CD4-positive, alpha-beta T cell treated with Interleukin-6 at 100 ng/mL for 8 hours (primary cell): ENCODE measurements at places on chromosomes 16 and 17.

- no peak for DNase-seq
These were observed 25.4 kb upstream of the RHOT1 start for GRCh38 chr17:32116937-32117336.

DNA sequence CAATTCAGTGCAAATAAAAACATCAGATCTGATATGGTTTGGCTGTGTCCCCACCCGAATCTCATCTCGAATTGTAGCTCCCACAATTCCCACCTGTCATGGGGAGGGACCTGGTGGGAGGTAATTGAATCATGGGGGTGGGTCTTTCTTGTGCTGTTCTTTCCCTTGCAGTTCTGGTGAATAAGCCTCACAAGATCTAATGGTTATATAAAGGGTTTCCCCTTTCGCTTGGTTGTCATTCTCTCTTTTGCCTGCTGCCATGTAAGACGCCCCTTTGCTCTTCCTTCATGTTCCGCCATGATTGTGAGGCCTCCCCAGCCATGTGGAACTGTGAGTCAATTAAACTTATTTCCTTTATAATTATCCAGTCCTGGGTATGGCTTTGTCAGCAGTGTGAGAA is 68.9 kb upstream of the NFAT5 start:
- DNase-seq, result no peak

- DNase-seq, result no peak
These were observed 397.7 kb upstream of the TNRC6C start for GRCh38 chr17:77560841-77561240.

- DNase-seq, result no peak
These were observed 59.8 kb downstream of the ANKFN1 start for GRCh38 chr17:56213031-56213430.

- peak; percentile 54 for DNase-seq
These were observed 5.1 kb downstream of the CLEC16A start for GRCh38 chr16:10949424-10949970.

DNA sequence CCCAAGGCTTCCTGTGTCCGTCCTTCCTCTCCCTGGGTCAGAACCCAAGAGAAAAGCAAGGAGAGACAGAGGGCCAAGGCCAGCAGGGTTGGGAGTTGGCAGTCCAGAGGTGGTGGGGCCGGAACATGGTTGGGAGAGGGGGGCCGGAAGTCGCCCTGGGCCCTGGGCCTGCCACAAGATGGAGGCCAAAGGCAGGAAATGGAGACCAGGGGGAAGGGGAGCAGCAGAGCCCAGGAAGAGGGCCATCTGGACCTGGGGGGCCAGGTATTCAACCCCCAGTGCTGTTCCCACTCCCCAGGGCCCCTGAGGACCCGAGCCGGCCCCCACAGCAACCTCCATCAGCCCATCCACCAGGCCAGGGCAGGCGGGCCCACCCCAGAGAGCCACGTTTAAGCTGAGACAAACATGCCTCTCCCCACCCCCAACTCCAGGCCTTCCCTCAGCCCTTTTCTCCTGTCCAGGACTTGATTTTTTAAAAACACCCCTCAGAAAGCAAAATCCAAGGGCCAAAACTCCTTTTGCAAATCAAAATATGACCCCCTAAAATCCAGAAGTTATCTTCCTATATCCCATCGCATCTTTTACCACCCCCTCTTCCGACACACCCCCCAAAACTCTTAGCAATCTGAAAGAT is 4.4 kb upstream of the BCL6B start:
- no peak for DNase-seq

DNA sequence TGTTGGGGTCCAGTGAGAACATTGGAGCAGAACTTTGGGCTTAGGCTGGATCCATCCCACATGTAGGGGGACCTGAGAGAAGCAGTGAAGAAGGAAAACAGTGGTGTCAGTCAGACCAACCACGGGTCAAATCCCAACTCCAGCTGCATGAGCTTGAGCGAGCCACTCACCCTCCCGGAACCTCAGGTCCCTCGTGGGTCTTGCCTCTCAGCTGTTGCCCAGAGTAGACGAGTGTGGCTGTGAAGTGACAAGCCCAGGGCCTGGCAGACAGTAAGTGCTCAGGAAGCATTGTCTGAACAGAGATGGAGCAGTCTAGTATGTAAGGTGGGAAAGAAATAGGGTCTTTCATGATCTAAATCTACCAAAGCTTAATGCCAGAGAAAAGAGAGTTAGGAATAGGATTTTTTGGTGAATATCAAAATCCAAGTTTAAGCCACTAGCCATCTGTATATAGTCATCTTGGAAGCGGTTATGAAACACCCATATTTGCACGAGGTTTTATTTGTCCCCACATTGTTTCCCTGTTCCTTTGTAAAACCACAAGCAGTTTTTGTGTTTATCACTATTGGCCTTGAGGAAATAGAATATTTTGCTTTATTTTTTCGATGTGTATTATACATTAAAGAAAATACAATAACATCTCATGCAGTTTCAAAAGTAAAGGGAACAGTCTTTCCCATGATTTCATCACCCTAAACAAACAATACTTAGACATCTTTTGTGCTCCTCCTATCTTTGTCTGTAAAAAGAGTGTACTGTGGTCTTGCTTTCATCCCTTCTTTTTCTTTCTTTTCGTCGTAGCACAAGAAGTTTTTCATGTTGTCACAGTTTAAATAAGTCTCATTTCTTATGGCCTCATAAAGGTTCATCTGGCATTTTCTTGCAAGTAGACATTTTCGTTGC is 112.0 kb downstream of the CLEC16A start:
- DNase-seq, result no peak

DNA sequence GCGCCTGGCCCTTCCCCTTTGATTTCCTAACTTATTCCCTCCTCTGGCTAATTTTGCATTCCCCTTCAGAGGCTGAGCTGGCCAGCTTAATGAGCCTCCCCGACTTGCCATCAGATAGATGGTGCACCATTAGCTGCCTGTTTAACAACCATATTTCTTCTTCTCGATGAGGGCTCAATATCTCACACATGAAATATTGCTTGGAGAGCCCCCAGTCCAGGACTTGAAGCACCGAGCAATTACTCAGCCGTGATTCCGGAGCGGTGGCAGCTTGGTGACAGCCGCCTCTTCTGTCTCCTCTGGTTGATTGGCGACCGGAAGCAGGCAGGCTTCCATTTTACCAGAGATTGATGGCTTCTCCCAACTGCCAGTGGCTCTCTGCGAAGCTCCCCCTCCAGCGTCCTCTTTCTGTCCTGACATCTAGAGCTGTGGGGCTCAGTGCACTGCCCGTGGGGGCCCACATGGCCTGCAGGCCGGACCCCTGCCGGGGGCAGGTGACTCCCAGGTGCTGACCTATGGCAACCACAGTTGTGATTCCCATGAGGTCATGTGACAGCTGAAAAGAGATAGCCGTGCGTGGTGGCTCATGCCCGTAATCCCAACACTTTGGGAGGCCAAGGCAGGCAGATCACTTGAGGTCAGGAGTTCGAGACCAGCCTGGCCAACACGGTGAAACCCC is 133.7 kb upstream of the SEC14L1 start:
- no peak for DNase-seq

GRCh38 chr17:17508646-17509591 is 12.7 kb upstream of the RASD1 start:
- DNase-seq, result no peak

DNA sequence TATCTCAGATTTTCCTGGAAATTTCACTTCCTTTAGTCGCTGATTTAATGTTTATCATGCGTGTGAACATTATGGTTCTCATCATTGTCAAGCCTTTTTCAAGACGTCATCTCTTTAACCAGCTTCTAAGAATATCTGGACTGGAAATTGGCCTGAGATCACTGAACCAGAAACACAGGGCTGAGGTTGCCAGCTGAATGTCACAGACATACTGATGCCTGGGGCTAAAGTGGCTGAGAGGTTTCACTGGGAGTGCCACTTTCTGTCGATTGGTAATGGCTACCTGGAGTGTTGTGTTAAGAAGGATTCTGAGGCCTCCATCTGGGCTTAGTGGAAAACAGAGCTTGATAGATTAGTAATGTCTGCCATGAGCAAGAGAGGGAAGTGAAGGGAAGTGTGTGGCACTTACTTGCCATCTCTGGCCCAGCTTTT is 54.2 kb downstream of the CRISPLD2 start:
- no peak for DNase-seq

- DNase-seq, result peak; percentile 49
These were observed 10.1 kb upstream of the SPOP start for GRCh38 chr17:49687878-49688491.

GRCh38 chr17:37121616-37122015 is 172.9 kb downstream of the AATF start:
- no peak for DNase-seq

DNA sequence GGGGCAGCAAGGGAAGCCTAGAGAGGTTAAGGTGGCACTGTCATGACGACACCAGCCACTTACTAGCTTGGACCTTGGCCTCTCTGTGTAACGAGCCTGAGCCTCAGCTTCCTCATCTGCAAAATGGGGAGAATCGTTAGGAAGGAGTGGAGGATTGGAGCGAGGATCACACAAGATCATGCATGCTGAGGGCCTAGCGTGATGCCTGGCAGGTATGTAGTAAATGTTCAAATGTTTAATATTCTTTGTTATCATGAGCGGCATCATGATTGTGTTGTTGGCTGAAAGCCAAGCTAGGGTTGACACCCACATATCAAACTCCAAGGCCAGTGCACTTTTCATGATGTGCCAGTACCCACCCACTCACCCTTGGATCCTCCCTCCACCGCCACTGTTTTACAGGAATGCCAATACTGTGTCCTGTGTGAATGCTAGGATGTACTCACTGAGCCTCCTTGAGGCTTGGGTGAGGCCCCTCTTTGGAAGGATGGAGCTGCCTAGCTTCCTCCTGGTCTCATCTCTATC is 192.5 kb downstream of the MSI2 start:
- no peak for DNase-seq

GRCh38 chr17:82051776-82052637 is at the start of the genes GPS1 and RFNG:
Gene GPS1 (plus strand): TSS chr17:82051898. CDS start chr17:82051932, 34 bp downstream.
Gene RFNG (minus strand): TSS chr17:82051811. CDS start chr17:82051766, 45 bp downstream.
- peak; percentile 74 for DNase-seq

- DNase-seq, result no peak
These were observed 12.7 kb upstream of the SPAG9 start for GRCh38 chr17:51133365-51133764.

GRCh38 chr17:61201211-61201610 is 198.4 kb upstream of the TBX2 start:
- DNase-seq, result no peak

DNA sequence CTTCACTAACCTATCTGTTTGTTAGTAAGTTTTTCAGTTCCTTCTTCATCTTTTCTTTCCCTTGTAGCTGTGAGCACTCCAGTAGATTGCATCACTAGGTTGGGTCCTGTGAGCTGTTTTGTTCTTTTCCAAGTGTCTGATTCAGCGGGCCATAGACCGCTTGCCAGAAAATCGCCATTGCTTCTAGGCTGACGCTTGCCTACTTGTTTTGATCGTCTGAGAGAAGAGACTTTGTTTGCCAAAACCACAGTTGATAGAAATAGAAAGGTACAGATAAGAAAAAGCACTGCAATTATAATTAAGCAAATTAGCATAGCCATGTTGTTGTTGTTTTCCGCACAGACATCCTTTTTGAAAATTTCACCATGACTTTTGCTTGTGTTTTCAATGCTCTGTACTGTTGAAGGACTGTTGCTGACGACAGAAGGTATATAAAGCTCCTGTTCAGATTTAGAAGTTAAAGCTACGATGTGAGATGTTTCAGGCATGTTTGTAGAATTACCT is 3.1 kb downstream of the EVI2A start:
- DNase-seq, result peak; percentile 67

DNA sequence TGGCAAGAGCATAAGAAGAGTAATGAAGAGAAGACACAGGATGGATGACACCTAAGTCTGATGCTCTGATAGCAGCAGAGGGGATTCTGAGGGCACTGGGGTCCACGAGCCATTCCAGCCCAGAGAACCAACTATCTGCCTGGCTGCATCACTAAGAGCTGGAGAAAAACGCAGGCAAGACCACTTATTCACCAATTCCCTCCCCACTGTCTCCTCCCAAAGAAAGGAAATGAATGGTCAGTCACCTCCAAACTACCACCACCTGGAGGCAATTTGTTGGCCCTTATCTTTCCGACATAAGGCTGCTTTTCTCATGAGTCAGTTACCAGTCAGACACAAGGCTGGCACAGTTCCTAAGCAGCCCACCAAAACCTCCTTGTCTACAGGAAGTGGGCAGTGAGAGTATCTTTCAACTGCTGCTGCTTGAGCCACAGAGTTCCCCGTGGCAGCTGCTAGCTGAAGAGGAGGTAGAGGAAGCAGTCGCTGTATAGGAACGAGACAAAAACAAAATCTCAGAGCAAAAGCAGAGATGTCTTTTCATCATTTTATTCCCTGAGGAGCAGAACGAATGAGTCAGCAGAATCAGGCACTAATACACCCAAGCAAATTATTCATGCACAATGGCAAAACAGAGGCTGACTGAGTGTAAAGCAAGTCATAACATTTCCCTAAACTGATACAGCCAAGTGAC is 111.1 kb downstream of the SMG6 start:
- peak; percentile 55 for DNase-seq

DNA sequence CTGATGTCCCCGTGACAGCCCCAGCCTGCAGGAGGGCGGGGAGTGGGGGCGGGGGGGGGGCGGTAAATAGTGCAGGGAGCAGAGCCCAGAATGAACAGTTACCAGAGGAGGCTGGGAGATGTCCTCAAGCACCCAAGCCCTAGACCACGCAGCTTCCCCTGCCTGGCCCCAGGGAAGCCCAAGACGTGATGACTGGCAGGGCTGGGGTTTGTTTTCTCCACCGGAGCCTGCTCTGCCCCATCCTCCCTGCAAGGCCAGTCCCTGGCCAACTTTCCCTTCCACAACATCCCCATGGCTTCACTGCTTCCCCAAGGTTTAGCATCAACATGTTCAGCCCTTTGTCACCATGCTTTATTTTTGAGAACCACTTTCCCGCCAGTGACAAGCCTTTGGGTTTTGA is 1.4 kb upstream of the BEAN1 start:
- no peak for DNase-seq

DNA sequence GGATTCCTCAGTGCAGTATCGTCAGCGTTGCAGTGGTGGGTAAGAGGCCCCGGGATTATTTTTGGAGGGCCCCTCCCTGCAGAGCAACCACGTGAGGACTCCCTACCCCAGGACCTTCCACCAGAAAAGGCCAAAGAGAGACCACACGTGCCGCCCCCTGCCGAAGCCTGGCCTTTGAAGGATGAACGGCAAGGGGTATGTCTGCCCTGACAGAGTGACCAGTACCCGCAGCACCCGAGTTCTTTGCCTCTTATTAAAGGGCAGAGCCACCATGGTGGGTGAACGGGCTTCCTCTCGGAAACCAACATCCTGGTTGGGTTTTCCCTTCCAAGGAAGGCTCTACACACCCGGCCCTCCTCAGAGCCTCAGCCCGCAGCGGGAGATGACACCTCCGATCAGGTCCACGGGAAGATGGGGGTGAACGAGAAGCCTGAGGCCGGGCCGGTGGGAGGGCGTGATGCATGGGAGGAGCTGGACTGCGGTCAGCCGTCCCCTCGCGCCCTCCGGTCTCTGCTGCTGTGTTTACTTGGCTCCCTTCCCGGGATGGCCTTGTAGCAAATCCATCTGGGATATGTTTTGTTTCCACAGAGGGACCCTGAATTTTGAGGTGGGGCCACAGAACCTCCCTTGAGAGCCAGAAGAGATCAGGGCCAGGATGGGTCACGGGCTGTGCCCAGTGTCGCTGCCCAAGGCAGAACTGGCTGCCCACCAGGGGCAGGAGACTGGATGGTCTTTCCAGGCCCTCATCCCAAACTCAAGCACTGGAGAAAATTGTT is 49.1 kb downstream of the TBC1D16 start:
- DNase-seq, result no peak
